Adrenal gland (tissue), 19 donors: ENCODE measurements at places on chromosomes 5 and 9. TPM values are rescaled to one million over a fixed set of nuclear protein-coding genes. Genes with fewer than 3 reads are reported as not detected.

Gene PIP5KL1
- 1.6 TPM for total RNA-seq

Gene TMEM215
- not detected for total RNA-seq

Gene ADAMTS19
- 0.14 TPM for total RNA-seq

Gene CBY3
- total RNA-seq: not detected

Gene RALGDS
- 78.9 TPM for total RNA-seq

Gene AK8
- 1.4 TPM for total RNA-seq

Gene GLDC
- 0.14 TPM for total RNA-seq

Gene ACSL6
- 7.8 TPM for total RNA-seq

Gene FYB1
- 20.5 TPM for total RNA-seq

Gene SGCD
- 5.9 TPM for total RNA-seq

Gene F2RL1
- total RNA-seq: 2.0 TPM

Gene AHRR
- total RNA-seq: 0.97 TPM

Gene SVEP1
- total RNA-seq: 24.0 TPM

Gene INSL4
- not detected for total RNA-seq

Gene REEP2
- total RNA-seq: 2.7 TPM

Gene SLC36A2
- not detected for total RNA-seq

Gene IFNA13
- not detected for total RNA-seq

Gene C9orf50
- total RNA-seq: not detected

Gene ARSI
- total RNA-seq: not detected

Gene LIX1
- not detected for total RNA-seq

Gene LCN12
- 16.6 TPM for total RNA-seq

Gene GABBR2
- 0.17 TPM for total RNA-seq

Gene IGFBPL1
- total RNA-seq: 5.2 TPM

Gene RUSC2
- total RNA-seq: 32.9 TPM

Gene ENHO
- 0.39 TPM for total RNA-seq

Gene STRBP
- 7.7 TPM for total RNA-seq

Gene PCSK1
- 7.1 TPM for total RNA-seq

Gene CNTLN
- total RNA-seq: 2.1 TPM

Gene MARCOL
- not detected for total RNA-seq

Gene PCDHAC2
- 1.2 TPM for total RNA-seq
